Lung microvascular endothelial cell (primary cell): ENCODE measurements at places on chromosomes 5 and 9. TPM values are rescaled to one million over a fixed set of nuclear protein-coding genes. Genes with fewer than 3 reads are reported as not detected.

MIER3 gene
- total RNA-seq: 9.4 and 12.7 TPM in 2 replicates

NIPAL4 gene
- not detected in 2 replicates for total RNA-seq

DAB2 gene
- 78.8 and 94.8 TPM in 2 replicates for total RNA-seq

UNC5A gene
- 0.22 and 0.40 TPM in 2 replicates for total RNA-seq

CD14 gene
- total RNA-seq: 1.1 and 2.8 TPM in 2 replicates

GRCh38 chr9:16510482-16510881, 360.0 kb downstream of the BNC2 start:
- peak; percentile 71 for DNase-seq

DNA sequence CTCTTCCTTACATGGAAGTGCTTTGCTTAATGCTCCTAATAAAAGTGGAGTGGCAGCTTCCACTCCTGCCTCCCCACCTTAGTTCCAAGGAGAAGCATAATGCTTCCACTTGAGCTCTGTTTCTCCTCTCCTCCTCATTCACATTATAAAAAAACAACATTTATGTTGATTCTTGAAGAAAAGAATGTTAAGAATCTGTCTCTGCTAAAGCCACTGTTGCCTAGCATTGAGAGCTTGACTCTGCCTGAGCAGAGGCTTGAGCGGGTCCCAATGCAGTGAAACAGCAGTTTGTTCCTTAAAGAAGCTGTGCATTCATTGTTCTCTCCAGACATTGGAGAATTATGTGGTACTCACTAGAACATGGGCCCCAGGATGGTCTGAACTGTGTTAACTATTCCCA, 101.5 kb upstream of the GHR start:
- DNase-seq: no peak

DNA sequence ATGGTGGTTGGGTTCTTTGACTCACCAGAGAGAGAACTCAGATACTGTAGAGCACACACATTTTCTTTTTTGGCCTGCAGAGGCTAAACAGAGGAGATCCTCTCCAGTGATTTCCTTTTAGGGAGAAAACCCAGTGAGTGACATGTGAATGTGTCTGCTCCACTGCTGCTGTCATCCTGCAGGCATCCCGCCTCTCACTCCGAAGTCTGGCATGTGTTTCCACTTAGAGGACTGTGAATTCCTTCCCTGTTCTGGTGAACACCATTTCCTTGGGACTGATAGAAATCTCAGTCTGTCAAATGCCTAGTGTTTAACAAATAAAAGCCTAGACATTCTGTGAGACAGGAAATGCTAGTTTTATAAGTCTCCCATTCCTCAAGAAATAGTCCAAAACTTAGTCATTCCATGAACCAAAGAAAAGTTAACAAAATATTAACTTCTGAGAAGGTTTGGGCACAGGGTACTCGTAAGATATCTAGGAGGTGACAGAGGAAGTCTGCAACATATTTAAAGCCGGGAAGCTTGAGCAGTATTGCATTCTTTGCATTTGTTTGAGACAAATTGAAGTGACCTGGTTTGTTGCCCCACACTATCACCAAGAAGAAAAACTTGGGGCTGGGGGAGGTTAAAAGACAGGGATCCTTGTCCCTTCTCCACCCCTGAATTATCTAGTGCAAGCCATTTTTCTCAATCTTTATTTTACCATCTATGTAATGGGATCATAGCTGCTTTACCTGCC, 74.9 kb upstream of the NIPAL4 start:
- peak; percentile 98 for DNase-seq

DNA sequence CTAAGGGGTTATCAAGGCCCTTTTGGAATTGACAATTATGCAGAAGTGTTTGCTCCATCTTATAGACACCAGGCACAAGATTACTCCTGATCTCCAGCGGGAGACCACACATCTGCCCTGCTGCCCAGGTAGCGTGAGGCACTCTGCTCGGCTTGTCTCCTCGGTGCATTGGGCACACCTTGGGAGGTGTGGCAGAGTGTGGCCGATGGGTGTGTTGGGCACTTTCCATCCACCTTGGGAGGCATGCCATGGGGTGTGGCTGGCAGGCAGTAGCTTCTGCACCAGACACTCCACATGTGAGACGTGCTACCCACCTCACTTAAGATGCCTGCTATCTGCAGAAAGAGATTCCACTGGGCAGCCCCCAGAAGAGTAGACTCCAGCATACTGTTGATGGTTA, 54.1 kb downstream of the GADD45G start:
- DNase-seq: no peak

- peak; percentile 9 for DNase-seq
Observed at GRCh38 chr9:36765468-36766341, 193.0 kb downstream of the MELK start.

DNA sequence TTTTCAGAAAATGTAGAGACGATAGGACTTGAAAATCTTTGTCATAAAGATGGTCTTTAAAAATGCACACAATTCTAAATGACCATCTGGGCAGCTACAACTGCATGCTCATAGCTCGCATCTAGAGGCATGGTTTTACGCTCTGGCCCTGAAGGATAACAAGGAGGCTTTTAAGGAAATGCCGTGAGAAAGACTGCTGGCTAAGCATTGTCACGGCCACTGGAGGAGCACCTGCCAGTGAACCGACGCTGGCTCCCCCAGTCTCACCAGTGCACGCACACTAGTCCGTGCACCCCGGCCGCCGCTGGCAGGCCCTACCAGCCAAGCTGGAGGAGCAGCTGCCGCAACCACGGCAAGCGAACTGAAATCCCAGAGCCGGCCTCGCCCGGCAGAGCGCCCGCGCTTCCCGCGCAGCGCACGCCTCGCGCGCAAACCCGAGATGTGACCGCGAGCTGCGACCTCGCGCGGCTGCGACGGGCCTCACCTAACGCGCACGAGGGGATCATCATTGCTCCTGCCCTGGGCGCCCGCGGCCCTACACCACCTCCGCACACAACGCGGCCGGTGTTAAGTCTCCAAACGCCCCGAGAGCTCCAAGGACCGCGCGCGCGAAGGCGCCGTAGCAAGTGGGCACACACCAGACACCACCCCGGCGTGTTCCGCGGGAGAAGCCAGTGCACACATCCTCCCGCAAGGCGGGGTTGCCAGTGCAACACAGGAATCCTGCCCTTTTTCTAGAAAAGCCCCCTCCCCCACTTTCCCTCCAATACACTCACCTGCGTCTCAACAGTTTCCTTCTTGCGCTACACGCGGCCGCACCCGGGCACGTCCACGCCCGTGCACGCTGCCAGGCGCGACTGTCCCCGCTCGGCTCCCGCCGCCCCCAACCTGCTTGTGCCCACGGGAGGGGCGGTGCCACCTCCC, 5.3 kb downstream of the ELAVL2 start:
- no peak for DNase-seq

- DNase-seq: no peak
Observed at GRCh38 chr9:6977761-6978160, 220.0 kb downstream of the KDM4C start.

GRCh38 chr9:76835571-76836283, 70.2 kb downstream of the PRUNE2 start:
- DNase-seq: peak; percentile 3

GRCh38 chr5:168960497-168960896, 340.4 kb downstream of the SLIT3 start:
- no peak for DNase-seq
